Naive thymus-derived CD8-positive, alpha-beta T cell (primary cell): ENCODE measurements at places on chromosomes 1 and 21.

GRCh38 chr1:196977278-196977677, at the start of gene CFHR5:
CFHR5 (plus strand) TSS chr1:196977556; CDS start chr1:196977665, 109 bp downstream.
- DNase-seq: no peak

GRCh38 chr1:109618661-109619575, 498 bp downstream of the GNAT2 start:
- no peak for DNase-seq

GRCh38 chr1:40059338-40059959, 18.9 kb downstream of the CAP1 start:
- DNase-seq: peak; percentile 63

GRCh38 chr1:151347523-151348246, 633 bp upstream of the RFX5 start:
- DNase-seq: no peak

DNA sequence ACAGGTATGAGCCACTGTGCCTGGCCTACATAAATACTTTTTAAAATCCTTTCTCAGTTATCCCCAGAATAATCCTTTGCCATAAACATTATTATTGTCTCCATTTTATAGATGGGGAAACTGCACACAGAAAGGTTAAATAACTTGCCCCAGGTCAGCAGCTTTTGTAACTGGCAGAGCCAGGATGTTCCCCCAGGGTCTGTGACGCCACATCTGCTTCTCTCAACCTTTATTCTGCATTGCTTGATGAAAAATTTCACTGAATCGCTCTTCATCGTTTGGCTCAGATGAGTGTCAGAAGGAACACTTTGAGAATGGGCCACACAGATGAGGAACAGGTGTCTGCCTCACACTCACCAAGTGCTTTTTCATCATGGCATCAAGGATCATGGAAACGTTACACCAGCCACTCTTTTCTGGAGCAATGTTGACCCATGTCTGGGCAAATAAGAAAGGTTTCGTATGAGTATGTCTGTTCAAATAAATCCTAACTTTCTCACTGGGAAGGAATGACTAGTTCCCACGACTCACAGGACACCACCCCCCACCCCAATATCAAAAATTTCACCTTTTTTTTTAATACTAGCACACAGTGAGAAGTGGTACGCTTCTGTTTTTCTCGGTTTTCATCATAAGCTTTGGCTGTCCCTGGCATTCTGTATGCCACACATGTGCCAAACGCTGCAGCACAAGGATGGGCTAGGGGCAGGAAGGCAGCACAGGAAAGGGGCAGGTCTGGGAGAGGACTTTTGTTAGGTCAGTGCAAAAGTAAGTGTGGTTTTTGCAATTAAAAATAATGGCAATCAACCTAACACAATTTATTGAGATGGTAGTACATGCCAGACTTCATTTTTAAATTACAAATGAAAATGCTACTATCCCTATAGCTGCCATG, 9.0 kb upstream of the PTGFRN start:
- no peak for DNase-seq

GRCh38 chr1:220804202-220804586, 17.5 kb downstream of the MTARC1 start:
- DNase-seq: no peak

GRCh38 chr1:7561936-7562728, 209.0 kb upstream of the VAMP3 start:
- no peak for DNase-seq

- DNase-seq: no peak
These were observed 141.1 kb downstream of the TOMM20 start for GRCh38 chr1:234987415-234988154.
